ENCODE measurements at places on chromosomes 2 and 18.

DNA sequence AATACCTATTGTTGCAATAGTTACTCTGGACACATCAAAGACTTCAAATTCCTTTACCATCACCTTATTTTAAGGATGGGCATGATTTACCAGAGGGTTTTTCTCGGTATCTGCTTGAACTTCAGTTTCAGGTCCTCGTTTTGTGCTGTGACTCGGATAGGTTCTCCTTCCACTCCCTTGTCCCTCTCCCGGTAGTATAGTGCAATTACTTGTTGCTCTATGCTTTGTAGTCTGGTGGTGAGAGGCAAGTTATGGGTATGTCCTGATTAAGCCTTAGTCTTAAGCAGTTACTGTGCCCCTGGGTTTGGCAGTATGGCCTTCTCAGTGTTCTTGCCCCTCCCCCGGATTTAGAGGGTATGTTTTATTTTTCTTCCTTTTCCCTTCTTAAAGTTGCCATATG lies 96.6 kb downstream of the RHBDD1 start:
- DNase-seq = no peak

DNA sequence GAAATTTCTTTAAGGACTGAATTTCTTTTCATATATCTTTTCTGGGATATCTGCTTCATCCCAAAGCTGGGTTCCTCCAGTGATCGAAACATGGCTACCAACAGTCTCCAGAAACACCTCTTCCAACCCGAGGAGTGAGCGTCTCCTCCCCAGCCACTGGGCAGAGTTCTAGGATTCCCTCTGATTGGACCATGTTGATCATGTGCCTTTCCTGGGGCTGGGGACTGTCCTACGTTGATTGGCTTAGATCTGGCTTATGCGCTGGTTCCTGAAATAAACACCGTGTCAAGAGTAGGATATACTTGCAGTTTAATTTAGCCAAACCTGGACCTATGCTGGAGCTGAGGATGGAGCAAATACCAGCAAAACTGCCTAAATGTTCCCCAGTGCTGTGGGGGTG lies 55.5 kb upstream of the SLC16A14 start:
- no peak for DNase-seq

- peak; percentile 60 for DNase-seq
Observed at GRCh38 chr2:196598846-196599245, 40.7 kb upstream of the CCDC150 start.

DNA sequence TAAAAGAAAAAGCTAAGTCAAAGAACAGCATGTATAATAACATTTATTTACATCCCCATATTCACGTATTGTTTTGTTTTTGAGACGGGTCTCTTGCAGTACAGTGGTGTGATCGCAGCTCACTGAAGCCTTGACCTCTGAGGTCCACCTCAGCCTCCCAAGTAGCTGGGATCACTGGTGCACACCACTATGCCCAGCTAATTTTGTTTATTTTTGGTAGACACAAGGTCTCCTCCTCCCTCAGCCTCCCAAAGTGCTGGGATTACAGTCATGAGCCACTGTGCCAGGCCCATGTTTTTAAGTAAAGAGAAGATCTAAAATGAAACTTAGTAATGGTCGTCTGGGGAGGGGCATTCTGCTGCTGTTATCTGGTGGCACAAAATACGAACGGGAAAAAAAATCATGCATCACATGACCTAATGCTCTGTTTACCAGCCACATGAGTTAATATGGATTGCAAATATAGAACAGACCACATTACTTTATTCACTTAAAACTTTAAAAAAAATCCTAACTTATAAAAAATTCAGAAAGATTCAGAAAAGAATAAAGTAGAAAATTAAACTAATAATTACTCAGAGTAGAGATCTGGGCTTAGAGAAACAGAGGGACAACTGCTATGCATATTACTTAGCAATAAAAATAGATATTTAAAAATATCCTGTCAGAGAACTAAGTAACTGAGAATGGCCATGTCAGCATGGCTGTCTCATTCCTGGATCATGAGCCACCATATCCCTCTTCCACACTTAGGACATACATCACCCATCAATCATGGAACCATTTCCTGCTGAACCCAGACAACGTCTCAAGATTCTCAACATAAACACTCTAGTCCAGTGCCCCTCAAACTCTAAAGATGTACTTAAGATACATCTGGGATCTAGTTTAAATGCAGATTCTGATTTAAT lies 7.3 kb downstream of the MMADHC start:
- DNase-seq = peak; percentile 35

DNA sequence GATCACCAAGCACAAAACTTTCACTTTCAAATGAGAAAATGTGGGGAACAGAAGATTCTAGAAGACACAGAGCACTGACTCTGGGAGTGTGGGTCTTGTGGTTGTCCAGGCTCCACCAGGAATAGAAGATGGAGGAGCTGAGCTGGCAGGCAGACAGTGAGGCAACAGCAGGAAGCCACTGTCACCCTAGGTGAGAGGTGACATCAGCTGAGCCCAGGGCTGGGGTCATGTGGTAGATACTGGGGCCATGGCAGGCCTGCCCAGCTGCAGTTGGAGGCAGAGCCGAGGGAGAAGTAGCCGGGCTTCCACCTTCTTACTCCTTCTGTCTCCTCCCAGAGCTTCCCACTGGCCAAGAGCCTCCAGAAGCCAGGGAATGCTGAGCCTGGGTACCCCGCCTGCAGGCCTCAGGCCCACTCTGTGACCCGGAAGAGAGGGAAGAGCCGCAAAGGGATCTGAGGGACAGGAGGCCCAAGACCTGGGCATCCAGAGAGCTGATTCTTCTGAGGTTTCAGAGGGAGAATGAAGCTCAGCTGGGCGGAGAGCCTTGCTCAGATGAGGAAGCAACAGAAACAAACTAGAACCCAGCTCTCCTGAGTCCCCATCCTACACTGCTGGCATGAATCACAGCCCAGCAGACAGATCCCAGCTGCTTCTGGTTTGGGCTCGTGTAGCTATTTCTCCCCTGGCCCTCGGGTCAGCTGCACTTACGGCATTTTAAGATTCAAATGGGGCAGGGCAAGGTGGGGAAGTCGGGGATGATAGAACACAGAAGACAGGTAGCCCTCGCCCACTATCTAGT lies 39.8 kb upstream of the ASAP2 start:
- peak; percentile 24 for DNase-seq

GRCh38 chr18:47545613-47546012 lies 294.2 kb upstream of the SKOR2 start:
- DNase-seq = no peak

- peak; percentile 42 for DNase-seq
Observed at GRCh38 chr2:28364610-28365009, 28.0 kb upstream of the FOSL2 start.

GRCh38 chr18:48345596-48345995 lies 63.6 kb downstream of the ZBTB7C start:
- DNase-seq = peak; percentile 51

GRCh38 chr2:145137901-145138300 lies 618.0 kb upstream of the ZEB2 start:
- DNase-seq = no peak

DNA sequence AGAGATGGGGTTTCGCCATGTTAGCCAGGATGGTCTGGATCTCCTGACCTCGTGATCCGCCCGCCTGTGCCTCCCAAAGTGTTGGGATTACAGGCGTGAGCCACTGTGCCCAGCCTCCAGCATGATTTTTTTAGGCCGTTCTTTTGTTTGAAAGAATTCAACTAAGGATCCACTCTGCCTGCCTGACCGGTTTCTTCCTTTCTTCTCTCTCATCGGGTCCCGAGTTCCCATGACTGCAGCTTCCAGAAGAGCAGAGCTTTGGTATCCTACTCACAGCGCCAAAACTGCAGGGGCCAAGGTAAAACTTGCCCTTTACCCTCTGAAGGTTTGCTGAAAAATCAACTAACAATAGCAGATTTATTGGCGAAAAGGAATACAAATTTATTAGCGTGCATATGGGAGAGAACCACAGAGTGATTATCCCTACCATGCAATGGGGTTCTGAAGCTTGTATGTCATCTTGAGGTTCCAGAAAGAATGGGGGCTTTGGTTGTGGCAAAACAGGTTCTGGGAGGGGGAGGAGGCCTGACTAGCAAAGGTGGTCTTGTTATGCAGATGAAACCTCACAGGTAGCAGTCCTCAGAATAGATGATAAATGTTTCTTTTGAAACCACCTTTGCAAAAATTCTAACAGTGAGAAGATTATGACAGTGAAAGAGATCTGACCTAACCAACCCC lies 87.0 kb upstream of the MSH6 start:
- no peak for DNase-seq

DNA sequence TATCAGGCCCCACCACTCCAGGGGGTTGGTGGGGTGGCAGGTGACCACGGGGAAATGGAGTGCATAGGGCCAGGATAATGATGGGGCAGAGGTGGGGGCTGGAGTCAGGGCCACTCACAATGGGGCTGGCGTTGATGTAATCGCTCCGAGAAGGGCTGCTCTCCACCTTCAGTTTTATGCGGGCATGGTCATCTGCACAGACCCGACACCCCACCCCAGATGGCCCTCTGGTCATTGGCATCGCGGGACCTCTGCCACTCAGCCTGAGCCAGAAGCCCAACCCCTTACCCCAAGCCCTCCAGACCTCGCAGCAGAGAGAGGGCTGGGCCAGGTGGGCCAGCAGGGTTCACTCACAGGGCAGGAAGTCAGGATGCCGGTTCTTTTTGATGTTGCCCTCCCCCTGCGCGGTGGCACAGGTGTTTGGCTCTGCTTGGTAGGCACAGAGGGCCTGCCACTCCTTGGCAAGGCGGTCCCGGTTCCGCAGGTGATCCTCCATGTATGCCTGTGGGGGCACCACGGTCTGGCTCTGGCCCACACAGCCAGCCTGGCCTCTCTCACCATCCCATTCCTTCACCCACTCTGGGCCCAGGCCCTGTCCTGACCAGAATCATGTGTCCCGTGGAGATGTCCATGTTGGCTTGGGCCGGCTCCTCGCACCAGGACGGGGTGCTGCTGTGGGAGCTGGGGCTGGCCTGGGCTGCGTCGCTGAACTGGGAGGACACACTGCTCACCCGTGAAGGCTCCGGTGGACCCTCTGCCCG lies 12.4 kb downstream of the PTPRN start:
- no peak for DNase-seq

DNA sequence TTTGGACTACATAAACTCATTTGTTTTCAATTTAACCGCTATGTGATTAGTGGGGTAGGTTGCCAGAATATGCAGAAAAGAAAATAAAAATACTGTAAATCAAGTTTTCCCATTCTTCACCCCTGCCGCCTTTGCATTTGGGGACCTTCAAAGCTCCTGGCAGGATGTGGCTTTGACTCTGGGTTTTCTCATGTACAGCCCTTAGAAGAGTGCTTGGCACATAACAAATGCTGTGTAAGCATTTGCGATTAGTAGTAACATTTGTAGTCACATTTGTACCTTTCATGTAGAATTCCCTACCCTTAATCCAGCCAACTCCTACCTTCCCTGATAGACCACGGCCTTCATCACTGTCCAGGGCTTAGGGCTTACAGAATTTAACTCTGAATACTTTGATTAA lies 262.6 kb downstream of the MREG start:
- DNase-seq = peak; percentile 44

GRCh38 chr2:238900511-238900910 lies 52.6 kb downstream of the TWIST2 start:
- DNase-seq = peak; percentile 72

DNA sequence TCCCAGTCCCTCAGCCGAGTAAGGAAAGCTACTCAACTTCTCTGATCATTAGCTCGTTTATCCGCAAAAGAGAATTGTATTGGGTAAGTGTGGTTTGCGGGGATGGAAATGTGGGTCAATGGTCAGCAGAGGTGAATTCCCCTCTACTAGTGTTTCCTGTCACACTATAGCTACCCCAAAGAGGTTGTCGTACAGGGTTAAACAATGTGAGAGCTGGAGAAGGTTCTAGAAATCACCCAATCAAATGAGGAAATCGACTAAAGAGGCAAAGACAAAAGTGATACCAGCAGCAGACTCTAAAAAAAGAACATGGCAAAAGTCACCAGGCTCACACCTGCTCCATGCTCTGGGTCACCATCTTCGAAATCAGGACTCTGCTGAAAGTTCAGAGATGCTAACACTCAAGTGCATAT lies 144.7 kb upstream of the ITGA4 start:
- no peak for DNase-seq

- DNase-seq = peak; percentile 59
Observed at GRCh38 chr2:129888896-129889295, 90.6 kb upstream of the RAB6C start.

DNA sequence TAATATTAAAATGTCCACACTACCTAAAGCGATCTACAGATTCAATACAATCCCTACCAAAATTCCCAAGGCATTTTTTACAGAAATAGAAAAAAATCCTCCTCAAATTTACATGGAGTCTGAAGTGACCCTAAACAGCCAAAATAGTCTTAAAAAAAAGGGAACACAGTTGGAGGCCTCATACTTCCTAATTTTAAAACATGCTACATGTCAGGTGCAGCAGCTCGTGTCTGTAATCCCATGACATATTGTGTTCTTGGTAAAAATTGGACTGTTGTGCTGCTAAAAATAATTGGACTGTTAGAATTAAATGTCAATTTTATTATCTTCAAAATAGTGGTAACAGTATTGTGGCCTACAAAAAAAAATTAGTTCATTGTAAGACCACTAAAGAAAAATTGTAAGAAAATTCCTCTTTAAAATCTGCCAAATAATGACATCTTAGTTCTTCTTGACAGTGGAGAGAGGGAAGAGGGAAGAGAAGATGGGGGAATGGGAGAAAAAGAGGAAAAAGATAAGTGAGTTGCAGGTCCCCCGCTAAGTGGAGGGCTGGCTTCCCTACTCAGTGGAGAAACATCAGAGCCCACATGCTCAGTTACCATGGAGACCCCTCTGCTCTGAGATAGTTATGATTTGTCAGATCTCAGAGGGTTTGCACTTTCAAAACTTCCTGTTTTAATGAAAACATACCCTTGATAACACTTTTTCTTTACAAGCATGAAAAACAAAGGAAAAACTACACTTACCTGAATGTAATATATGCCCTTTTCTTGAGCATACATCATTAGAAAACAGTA lies 46.5 kb downstream of the UNC50 start:
- DNase-seq = no peak
